NCI-H1930 (cell line): ENCODE measurements at places on chromosomes 3 and 15.

DNA sequence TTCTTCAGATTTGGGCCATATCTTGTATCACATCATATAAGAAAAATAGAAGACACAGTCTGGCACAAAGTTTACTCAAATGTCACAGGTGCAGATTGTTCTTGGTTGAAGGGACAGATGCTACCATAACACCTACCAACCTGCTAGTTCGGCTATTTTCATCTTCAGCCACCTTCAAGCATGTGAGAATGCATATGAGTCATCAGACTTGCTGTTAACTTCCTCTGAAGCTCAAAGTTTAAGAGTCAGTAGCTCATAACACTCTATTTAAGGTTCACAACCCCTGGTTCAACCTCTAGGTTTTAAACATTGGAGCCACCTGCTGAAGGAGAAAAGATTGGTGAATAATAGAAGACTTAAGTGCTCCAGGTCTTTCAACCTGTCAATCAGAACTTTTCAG lies 522.8 kb downstream of the NLGN1 start:
- DNase-seq, result no peak

- DNase-seq, result no peak
Measured at GRCh38 chr3:58038675-58039292, 30.6 kb downstream of the FLNB start.

GRCh38 chr15:76642671-76643070 lies 262.5 kb downstream of the SCAPER start:
- DNase-seq, result no peak

DNA sequence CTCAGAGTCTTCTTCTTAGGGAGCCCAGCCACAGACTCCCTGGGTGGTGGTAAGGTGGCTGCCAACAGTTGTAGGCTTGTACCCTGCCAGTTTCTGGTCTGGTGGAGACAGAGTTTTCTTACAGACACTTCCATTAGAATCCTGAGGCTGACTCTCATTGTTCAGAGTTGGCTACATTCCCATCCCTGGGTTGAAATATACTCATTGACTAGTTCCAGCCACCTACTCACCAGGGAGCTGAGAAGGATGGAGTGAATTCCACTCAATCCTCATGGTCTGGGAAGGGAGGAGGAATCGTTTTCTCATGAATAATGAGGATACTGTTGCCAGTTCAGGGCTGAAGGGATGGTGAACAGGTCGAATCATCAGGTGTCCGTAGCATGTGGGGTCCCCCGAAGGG lies 226.5 kb upstream of the PROK2 start:
- no peak for DNase-seq

DNA sequence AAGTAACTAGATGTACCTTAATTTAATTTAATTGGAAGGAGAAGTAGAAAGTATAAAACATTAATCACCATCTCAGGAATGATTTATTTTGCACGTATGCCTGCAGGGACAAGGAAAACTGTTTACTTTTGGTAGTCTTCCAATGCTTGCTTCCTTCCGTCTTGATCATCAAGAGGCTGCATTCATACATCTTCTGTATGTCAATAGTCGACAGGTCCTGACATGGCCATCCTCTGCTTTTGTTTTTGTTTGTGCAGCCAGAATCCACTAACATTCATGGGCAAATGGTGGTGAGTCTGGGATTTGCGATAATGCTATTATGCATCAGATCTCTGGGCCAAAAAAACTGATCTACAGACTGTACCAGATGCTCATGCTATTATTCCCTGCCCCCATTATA lies 56.6 kb upstream of the ZPLD1 start:
- DNase-seq, result peak; percentile 67

GRCh38 chr3:125382298-125382697 lies 7.2 kb upstream of the ZNF148 start:
- no peak for DNase-seq

DNA sequence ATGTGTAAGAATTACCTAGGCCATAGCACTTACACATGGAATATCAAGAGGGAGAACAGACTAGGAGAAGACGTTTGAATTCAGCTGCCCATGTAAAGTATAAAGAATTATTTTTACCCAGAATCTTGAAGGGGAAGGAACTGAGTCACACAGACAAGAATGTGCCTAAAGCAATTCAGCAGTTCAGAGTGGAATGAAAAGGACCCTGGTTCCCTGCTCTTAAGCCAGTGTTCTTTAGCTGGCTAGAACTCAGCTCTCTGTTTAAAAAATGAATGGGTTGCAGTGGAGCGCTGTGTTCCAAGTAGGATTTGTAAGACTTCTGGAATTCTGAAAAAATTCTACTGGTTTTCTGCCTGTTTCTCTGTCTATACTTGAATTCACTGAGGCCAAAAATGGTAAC lies 440.2 kb downstream of the LPP start:
- DNase-seq, result no peak

GRCh38 chr15:42387603-42388002 lies 28.3 kb downstream of the CAPN3 start:
- no peak for DNase-seq

GRCh38 chr15:95142531-95142930 lies 911.2 kb downstream of the MCTP2 start:
- DNase-seq, result no peak

DNA sequence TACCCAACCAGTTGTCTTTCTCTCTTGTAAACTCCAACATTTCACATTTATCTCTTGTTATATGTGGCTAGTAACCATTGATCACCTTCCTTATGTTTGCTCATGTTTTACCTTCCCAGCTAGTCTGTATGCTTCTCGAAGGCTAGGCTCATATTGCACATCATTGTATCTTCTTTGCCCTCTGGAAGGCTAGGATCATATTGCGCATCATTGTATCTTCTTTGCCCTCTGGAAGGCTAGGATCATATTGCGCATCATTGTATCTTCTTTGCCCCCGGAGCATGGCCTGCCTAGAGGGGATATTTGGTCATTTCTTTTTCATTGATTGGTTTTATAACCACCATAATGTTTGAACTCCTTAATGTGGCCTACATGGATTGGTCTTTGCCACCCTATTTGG lies 39.4 kb upstream of the ATP13A3 start:
- no peak for DNase-seq
